Ovary (tissue), 10 donors: ENCODE measurements at places on chromosomes 1 and 21.

DNA sequence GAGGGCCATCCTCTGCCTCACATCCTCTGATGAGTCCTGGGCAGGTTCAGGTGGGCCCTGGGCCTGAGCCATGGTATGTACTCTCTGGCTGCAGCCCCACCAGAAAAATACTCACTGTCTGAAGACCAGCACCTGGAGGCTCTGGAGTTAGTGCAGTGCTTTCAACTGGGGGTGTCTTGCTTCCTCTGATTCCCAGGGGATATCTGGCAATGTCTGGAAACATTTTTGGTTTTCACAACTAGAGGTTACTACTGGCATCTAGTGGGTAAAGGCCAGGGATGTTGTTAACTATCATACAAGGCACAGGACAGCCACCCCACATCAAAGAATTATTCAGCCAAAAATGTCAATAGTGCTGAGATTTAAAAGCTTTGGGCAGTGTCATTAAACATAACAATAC is 152.7 kb downstream of the HIVEP3 start:
- H3K27ac ChIP-seq: no peak overlapping the region
- no peaks in the 10 kb centered on the region for H3K27me3 ChIP-seq
- H3K4me3 ChIP-seq: no peak overlapping the region

DNA sequence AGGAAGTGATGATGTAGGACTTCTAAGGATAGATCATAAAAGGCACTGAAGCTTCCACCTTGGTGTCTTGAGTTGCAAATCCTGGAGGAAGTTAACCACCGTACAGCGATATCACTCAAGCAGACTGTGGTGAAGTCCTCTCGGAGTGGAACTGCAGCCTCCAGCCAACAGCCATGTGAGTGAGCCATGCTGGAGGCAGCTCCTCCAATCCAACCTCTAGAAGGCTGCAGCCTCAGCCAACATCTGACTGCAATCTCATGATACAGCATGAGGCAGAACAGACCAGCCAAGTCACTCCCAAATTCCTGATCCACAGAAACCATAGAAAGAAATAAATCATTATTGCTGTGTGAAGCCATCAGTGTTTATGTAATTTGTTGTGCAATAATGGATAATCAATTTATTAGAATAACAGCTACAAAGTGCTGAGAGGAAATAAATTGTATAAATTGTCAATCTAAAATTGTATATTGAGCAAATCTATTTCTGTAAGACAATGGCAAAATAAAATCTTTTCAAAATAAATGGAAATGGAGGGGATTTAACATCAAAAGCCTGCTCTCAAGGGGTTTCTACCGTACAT is 65.0 kb downstream of the PRSS38 start:
- H3K36me3 ChIP-seq: no peaks in the 10 kb centered on the region
- no peak for DNase-seq
- peaks cover 1% of the 10 kb centered on the region for H3K4me1 ChIP-seq
- H3K27ac ChIP-seq: no peak overlapping the region
- no peaks in the 10 kb centered on the region for H3K27me3 ChIP-seq

DNA sequence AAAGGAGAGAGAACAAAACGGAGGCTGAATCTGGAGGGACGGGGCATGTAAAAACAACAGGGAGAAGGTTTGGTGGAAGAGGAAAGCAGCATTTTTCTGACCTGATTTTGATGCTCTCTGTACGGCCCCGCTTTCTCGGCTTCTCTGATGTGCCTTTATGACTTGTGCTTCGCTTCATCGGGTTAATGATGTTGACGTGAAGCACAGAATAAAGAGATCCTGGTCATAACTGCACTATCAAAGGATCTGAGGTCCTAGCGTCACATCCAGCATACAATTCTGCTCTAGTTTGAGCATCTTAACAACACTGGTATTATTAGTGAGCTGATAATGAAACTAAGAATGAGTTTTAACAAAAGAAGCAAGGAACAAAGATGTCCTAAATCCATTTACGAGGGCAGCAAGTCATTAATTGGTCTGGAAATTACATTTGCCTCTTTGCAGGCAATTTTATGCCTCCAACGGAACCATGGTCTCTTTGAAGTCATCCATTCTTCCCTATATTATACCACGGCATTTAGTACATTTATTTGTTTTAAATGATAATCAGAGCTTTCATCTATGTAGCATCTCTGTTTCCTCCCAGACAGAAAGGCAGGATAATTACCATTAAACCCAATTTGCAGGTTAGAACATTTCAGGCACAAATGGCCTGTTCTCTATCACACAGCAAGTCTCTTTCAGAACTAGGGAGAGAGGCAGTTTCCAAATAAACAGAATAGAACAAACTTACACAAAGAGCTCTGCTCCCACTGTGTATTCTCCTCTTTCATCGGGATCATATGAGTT is 45.3 kb upstream of the B3GALNT2 start:
- DNase-seq: no peak
- no peak overlapping the region for H3K27ac ChIP-seq

DNA sequence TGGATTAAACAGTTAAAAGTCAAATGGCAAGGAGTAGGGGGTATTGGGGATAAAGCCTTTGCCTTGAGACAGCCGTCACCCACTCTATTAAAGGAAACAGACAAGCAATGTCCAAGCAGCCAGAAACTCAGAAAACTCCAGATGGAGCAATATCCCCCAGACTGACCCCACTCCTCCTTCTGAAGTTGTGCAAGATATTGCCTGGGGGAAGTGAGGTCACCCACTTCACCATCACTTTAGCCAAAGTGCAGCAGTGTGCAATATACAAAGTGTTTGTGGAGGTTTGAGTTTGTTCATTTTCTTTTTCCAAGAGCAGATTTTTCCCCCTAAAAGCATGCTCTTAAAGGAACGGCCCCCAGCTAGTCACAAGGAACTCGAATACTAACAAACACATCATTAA is 125.1 kb downstream of the ETS2 start:
- H3K36me3 ChIP-seq: no peaks in the 10 kb centered on the region
- H3K27ac ChIP-seq: no peak overlapping the region
- peaks cover 1% of the 10 kb centered on the region for H3K4me1 ChIP-seq
- H3K27me3 ChIP-seq: no peaks in the 10 kb centered on the region
- H3K4me3 ChIP-seq: no peak overlapping the region

GRCh38 chr1:3774946-3775489 is 2.5 kb downstream of the SMIM1 start:
- no peaks in the 10 kb centered on the region for H3K36me3 ChIP-seq
- peaks cover 15% of the 10 kb centered on the region for H3K4me1 ChIP-seq
- H3K27me3 ChIP-seq: no peaks in the 10 kb centered on the region
- H3K4me3 ChIP-seq: no peak overlapping the region
- DNase-seq: no peak

DNA sequence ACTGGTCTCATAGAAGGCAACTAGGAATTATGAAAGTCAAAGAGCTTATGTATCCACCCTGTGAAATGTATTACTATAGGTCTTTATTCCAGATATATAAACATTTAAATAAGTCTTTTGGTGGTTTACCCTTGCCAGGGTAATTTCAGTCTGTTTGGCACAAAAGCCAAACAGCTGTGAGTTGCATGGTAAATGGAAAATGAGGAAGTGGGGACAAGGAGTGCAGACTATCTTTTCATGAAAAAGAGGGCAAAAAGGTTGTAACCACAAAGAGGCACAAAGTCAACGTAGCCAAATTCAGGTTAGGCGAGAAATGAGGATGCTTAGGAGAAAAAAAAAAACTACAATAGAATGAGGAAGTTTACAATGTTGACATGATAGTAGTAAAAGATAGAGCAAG is 492.3 kb upstream of the PRMT6 start:
- DNase-seq: no peak
- H3K4me1 ChIP-seq: no peaks in the 10 kb centered on the region
- no peak overlapping the region for H3K4me3 ChIP-seq
